ENCODE measurements at places on chromosomes 5 and 9.

DNA sequence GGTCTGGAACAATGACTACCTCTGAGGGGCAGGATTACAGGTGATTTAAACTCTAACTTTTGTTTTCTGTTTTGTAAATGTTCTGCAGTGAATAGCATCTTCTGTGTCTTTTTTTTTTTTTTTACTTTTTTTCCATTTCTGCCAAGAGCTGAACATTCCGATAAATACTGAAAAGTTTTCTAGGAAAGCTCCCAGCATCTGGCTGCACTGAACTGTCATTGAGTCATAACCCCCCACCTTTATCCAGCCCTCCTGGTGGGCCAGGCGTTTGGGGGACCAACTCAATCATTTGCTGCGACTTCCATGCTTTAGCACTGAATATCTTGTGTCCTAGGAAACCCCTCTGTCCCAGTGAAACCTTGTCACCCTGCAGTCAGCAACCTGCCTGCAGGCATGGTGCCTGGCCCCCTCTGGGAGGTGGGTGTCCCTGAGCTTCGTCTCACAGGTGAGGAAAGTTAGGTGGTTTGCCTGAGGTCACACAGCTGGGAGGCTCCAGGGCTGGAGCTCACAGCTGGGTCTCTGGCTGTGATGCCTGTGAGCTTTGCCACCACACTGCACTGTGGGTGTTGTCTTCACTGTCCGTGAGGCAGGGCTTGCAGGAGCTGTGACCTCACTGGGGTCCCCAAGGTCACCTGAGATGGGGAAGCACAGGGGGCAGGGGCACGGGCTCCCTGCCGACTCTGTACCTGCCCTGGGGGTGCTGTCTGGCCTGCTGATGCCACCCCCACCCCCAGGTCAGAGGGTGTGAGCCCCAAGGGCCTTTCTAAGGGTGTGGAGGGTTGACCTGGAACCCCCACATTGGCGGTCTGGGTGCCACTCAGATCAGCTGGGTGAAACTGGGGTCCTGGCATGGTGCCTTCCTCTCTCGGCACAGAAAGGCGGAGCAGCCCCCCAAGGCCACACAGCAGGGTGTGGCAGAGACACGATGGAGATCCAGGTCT lies 14.1 kb downstream of the PLPP7 start:
- DNase-seq: no peak

GRCh38 chr5:13063088-13063487 lies 881.4 kb downstream of the DNAH5 start:
- DNase-seq: no peak

DNA sequence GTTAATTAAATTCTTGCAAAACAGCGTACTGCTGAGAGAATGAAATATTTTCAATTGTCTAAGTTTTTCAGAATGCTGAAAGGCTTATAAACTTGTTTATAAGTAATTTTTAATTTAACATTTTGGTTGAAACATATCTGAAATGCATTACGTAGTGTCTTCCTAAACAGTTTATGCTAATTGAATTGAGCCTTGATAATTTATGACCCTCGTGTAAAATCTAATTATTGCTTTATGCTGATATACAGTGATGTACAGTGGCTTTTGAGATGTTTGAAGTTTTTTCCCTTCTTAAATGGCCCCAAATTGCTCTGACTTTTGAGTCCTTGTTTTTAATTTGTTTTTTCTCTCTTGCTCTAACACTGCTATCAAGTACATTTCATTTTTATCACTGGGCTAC lies 262.7 kb downstream of the FBXL7 start:
- DNase-seq: no peak

DNA sequence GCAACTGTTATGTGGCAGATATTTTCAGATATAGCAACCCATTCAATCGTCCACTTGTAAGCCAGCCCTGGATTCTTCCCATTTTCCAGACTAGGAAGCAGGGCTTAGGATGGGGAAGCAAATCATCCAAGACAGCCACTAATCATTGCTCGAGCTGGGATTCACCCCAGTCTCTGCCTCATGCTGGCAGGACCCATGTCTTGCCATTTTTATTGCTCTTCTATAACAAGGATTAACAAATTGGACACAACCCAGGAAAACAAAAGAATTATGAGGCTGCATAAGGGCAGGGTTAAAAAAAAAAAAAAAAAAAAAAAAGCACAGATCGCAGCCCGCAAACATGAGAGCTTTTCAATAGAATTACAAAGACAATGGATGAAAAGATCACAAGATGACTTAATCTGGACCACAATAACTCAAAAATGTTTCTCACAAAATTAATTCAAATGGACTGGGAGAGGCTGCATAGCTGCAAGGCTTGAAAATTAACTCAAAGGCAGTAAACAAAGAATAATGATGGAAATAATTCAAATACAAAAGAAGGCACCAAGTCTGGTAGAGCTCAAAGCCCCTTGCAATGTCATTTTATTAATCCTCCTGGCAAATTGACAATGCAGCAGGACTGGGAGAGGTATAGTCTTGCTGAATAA lies 40.7 kb downstream of the ASTN2 start:
- DNase-seq: no peak

GRCh38 chr5:80977764-80978163 lies 17.6 kb downstream of the RASGRF2 start:
- no peak for DNase-seq

- peak; percentile 91 for DNase-seq
These were observed 193.1 kb upstream of the PTGER4 start for GRCh38 chr5:40486437-40487275.

- DNase-seq: no peak
These were observed 175.8 kb downstream of the TMEM167A start for GRCh38 chr5:82901281-82901888.

DNA sequence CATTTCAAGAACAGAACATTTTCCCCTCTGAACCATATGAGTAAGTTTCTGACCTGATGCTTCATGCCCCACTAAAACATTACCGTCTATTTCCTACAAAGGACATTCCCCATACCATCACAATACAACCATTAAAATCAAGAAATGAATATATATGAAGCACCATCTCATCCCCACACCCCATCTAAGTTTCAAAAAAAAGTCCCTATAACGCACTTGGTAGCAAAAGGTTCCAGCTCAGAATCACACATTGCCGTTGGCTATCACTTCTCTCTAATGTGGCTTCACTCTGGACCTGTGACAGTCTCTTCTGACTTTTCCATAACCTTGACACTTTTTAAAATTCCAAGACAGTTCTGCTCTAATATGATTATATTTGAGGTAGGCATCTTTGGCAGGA lies 5.9 kb downstream of the EMB start:
- no peak for DNase-seq

- no peak for DNase-seq
These were observed 159.1 kb downstream of the CCDC171 start for GRCh38 chr9:15711931-15712330.

DNA sequence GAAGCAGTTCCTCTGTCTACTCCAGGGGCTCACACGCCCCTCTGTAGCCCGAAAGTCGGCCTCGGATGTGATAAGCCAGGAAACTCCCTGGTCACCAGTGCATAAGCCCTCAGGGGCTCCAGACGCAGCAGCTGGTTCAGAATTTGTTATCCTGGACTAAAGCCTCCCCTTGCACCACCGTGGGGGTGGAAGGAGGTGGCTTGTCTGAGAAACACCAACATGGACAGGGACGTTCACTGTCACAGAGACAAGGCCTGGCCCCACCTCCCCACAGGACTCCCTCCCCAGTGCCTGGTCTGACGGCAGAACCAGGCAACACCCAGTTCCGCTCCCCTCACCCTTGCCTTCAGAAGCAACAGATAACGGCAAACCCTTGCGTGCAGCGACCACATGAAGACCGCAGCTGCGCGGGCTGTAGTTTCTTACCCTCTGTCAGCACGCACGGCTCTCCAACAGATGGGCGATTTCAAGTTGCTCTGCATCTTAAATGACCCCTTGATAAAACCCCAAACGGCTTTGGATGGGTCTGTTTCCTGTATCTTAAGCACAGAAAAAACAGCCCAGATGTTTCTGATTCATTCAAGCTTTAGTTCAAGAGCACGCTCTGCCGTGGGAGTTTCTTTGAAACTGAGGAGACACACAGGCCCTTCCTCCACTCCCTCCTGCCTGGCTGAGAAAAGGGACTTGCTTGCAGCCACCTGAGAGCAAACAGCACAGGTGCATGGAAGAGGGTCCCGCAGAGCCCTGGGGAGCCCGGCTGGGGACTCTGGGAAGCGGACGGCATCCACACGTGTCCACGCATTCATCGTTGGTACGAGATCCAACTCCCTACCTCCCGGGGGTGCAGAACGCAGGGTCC lies 44.7 kb upstream of the NKD2 start:
- DNase-seq: no peak

DNA sequence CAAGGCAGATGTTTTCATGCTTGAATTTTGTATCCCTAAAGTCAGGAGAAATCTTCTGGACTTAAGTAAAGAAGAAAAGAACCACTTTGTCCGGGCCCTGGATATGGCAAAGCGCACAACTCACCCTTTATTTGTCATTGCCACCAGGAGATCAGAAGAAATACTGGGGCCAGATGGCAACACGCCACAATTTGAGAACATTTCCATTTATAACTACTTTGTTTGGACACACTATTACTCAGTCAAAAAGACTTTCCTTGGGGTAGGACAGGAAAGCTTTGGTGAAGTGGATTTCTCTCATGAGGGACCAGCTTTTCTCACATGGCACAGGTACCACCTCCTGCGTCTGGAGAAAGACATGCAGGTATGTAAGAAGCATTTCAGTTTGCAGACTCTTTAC lies 2.3 kb downstream of the TYRP1 start:
- DNase-seq: no peak

DNA sequence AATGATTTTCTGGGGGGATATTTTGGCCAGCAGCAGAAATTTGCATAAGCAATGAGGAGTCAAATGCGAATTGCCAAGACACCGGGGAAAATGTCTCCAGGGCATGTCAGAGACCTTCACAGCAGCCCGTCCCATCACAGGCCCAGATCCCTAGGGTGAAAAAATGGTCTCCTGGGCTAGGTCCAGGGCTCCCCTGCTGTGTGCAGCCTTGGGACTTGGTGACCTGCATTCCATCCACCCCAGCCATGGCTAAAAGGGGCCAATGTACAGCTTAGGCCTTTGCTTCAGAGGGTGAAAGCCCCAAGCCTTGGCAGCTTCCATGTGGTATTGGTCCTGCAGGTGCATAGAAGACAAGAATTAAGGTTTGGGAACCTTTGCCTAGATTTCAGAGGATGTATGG lies 534.5 kb upstream of the MEF2C start:
- no peak for DNase-seq

DNA sequence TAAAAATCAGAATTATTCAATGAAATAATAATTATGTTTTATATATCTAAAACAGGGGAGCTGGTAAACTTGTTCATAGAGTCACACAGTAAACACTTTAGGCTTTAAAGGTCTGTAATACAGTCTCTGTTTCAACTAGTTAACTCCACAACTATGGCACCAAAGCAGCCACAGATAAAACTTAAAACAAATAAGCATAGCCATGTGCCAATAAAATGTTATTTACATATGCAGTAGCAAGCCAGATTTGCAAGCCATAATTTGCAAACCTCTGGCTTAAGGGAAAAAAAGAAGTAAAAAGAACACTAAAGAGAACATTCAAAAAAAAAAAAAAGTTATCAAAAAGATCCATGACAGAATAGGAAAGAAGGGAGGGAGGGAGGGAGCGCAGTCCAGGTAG lies 24.9 kb downstream of the RICTOR start:
- no peak for DNase-seq

DNA sequence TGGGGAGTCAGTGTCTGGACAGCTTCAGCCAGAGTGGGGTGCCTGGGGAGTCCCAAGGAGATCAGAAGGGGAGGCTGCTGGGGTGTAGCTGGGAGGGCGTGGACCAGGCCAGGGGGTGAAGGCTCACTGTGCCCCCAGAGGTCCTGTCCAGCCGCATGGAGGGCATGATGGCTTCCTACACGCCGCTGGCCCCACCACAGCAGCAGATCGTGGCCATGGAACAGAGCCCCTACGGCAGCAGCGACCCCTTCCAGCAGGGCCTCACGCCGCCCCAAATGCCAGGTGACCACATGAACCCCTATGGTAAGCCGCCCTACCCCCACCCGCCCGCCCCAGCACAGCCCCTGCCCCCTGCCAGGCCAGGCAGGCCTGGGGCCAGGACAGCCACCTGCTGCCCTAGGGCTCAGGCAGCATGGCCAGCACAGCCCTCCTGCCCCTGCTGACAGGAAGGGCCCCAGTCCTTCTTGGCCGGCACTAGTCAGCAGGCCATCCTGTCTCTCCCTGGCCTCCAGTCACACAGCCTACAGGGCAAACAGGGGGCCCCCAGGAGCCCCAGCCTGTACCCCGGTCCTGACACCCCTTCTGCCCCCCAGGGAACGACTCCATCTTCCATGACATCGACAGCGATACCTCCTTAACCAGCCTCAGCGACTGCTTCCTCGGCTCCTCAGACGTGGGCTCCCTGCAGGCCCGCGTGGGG lies 82.1 kb downstream of the LMX1B start:
- DNase-seq: no peak

DNA sequence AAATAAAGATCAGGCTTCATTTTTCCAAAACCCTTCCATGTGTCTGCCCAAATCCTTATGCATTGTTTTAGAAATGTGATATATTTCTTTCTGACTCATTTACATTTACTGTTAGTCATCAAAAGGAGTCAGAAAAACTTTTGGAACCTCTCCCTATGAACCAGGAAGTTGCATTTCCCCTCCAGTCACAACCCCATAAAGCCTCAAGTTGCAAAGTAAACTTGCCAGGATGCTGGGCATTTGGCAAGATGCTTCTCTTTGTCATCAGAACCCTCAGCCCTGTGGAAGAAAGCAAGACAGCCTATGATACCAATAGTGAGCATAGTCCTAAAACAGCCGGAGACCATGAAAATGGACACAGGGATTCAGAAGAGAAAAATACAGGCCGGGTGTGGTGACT lies 84.2 kb downstream of the MUSK start:
- DNase-seq: peak; percentile 50

DNA sequence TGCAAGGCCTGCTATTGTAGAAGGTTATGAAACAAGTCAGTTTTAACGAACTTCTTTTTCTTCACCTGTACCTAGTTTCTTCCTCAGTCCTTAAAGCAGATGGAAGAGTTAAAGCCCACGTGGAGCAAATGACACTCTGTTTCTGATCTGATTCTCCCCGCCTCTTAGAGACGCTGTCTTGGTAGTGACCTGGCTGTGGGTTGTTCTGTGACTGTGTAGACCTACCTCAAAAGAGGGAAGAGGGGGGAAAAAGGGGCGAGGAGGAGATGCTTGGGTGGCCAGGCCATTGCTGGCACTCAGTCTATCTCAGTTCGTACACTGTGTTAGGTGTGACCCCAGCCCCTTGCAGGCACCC lies 610 bp downstream of the GFRA3 start:
- no peak for DNase-seq

- no peak for DNase-seq
These were observed 69.0 kb downstream of the DOCK2 start for GRCh38 chr5:169706071-169706470.

All from RCC 7860 (cell line).